Immature natural killer cell (primary cell): ENCODE measurements at places on chromosomes 1 and 21. TPM values are rescaled to one million over a fixed set of nuclear protein-coding genes. Genes with fewer than 3 reads are reported as not detected.

DNA sequence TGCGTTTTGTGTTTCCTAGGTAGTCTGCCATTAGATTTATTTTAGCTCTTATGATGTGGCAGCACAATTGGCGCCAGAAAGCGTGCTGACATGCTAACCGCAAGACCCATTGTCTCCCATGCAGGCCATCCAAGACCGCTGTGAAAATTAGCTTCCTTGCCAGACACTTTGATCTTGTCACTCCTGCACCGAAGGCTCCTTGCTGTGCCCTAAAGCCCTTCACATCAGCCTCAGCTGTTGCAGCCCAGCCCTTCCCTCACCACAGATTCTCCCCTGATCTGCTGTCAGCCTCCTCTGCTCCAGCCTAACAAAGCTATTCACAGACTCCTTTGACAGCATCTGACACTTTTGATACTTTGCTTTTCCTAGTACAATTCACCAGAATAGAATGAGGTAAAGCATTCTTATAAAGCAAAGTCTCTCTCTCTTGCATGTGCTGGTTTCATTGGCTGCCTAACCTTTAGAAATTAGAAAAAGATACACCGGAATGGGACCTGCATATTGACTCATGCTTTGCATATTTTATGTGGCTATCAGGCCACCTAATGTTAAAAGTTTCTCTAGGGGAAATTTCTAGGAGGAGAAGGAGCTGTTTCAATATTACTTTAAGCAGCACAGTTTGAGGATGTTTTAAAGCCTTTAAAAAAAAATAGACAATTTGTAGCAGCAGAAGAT is 280.3 kb upstream of the FMN2 start:
- no peak for DNase-seq

- peak; percentile 80 for DNase-seq
Observed at GRCh38 chr1:206803221-206803730, 31.0 kb upstream of the IL10 start.

- no peak for DNase-seq
Observed at GRCh38 chr1:232707142-232707541, 77.2 kb upstream of the SIPA1L2 start.

DNA sequence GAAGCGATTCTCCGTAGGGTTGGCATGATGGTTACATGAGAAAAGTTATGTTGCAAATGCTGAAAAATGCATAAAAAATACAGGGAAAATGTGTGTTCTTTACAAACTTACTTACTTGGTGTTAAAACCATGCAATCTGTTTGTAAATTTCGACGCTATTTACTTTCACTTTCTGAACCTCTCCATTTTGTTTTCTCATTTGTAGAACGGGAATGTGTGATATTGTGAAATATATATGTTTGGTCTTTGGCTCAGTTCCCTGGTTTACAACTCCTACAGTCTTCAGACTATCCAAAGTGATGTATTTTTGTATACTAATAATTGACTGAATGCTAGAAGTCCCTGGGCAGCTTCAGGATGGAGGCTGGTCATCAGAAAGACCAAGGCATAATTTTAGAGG is 982.3 kb downstream of the ADGRL2 start:
- DNase-seq, result no peak

GRCh38 chr21:36792505-36792967 is 93.6 kb downstream of the SIM2 start:
- no peak for DNase-seq

DNA sequence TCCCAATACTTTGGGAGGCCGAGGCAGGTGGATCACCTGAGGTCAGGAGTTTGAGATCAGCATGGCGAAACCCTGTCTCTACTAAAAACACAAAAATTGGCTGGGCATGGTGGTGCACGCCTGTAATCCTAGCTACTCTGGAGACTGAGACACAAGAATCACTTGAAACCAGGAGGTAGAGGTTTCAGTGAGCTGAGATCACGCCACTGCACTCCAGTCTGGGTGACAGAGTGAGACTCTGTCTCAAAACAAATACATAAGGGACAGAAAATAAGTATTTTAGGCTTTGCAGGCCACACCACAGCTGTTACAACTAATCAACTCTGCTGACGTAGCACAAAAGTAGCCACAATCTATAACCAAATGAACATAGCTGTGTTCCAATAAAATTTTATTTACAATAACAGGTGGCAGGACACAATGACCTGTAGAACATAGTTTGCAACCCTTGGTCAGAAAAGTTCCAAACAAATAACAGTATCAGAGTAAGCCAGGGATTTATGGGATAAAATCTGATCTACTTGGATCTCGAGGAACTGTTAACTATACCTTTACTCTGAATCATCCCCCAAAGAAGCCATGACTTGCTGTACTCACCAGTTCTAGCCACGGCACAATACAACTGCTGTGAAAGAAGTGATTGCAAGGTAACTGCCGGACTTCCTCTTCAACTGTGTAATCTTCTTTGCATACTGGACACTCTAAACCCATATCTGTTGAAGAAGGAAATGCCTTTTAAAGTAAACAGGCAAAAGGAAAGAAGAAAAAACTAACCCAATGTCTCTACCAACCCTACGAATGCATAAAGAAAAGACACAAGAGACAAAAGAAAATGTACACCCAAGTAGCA is 28.3 kb downstream of the CD160 start:
- DNase-seq, result no peak

- DNase-seq, result no peak
Observed at GRCh38 chr21:37606549-37606948, 240.0 kb downstream of the DYRK1A start.

DNA sequence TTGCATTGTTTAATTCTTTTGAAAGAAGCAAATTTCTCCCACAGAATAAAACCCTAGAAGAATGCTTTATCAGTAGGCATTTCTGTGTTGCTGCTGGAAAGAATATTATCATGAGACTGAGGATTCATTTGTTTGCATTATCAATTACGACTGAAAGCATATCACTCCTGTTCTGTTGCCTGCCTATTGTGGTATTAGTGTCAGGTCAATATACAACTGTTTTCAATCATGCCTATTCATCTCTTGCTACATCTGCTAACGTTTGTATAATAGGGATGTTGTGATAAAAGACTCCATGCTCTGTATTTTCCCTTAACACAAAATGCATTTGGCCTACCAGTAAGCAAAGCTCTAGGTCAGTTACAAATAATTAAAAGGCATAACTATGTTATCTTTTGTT is 221.5 kb downstream of the PTPRC start:
- DNase-seq, result no peak

- DNase-seq, result no peak
Observed at GRCh38 chr1:51284487-51284954, 45.8 kb downstream of the TTC39A start.

- no peak for DNase-seq
Observed at GRCh38 chr1:14604414-14604813, 5.9 kb downstream of the KAZN start.

GRCh38 chr1:204192589-204193352 is 3.5 kb downstream of the KISS1 start:
- no peak for DNase-seq

GRCh38 chr1:183580281-183580682 is 10.0 kb downstream of the NCF2 start:
- no peak for DNase-seq

- DNase-seq, result no peak
Observed at GRCh38 chr1:22045604-22046228, 6.8 kb upstream of the CDC42 start.

- no peak for DNase-seq
Observed at GRCh38 chr1:3460672-3461131, 6.2 kb downstream of the ARHGEF16 start.

DNA sequence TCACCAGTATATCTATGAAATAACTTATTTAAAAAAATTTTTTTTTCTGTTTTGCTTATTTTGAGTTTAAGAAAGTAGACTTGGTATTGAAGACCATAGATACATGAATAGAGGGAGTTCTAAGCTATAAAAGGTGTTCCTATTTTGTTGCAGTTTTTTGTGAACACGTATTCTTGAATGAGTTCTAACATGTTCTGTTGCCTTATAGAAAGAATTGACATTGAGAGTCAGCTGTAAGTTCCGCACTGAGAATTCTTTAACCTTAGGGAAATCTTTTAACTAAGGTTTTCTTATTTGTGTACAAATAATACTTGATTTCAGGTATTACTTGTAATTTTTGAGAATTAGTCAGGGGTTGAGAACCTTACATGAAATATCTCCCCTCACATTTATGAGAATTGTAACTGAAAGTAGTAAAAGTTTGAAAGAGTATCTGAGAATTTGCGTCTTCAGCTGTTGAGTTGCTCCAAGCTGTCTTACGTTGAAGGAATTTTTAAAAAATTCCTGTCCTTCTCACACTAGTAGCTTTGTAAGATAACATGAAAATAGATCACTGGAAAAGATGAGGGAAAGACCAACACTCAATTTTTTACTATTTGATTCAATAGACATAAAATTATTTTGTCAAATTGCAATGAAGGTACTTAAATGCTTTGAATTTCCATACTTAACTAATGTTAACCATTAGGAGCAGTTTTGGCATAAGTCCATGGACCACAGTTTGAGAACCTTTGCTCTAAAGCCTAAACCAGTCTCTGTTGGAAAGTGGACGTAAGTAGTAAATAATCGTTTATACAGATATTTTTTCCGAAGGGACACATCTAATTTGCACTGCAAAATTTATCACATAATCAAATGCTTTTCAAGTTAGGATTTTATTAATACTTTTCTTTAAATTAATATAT is 3.8 kb downstream of the DR1 start:
- no peak for DNase-seq

C1orf52 gene
- polyA plus RNA-seq, result 19.9 TPM

ESRRG gene
- not detected for polyA plus RNA-seq

S100A14 gene
- not detected for polyA plus RNA-seq

RGS1 gene
- 51.9 TPM for polyA plus RNA-seq

TUFT1 gene
- polyA plus RNA-seq, result 1.3 TPM

ITSN1 gene
- polyA plus RNA-seq, result 0.57 TPM

TMEM200B gene
- not detected for polyA plus RNA-seq

HPCA gene
- polyA plus RNA-seq, result not detected
